ENCODE measurements at places on chromosomes 5 and 9. TPM values are rescaled to one million over a fixed set of nuclear protein-coding genes. Genes with fewer than 3 reads are reported as not detected.
A peak's percentile ranks its signal among the peaks of the same experiment; 100 is the strongest.

MAMDC2 gene
- polyA plus RNA-seq, result 0.10 TPM

- H3K36me3 ChIP-seq, result no peaks in the 10 kb centered on the region
- peak within 1 kb of the TSS; percentile 76 for H3K27ac ChIP-seq
- DNase-seq, result peak; percentile 89
- peaks cover 39% of the 10 kb centered on the region for H3K4me1 ChIP-seq
- H3K27me3 ChIP-seq, result no peaks in the 10 kb centered on the region
Observed at GRCh38 chr5:54517512-54518145, at the start of gene SNX18. SNX18 (plus strand) TSS chr5:54517759; CDS start chr5:54517953, 194 bp downstream.

GRCh38 chr5:97418462-97418861 lies 235.4 kb upstream of the RIOK2 start:
- H3K27me3 ChIP-seq, result no peaks in the 10 kb centered on the region
- H3K4me1 ChIP-seq, result no peaks in the 10 kb centered on the region
- H3K4me3 ChIP-seq, result no peak overlapping the region

DNA sequence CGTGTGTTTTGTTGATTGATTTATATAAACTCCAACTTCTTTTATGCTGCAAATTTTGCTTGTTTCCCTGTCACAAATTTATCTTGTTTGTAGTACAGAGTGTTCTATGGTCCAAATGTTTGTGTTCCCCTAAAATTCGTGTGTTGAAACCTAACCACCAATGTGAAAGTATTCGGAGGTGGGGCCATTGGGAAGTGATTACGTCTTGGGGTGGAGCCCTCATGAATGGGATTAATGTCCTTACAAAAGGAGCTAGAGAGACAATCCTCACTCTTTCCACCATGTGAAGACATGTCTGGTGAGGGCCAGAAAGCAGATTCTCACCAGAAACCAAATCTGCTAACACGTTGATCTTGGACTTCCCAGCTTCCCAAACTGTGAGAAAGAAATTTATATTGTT lies 262.0 kb downstream of the MAN2A1 start:
- no peak for DNase-seq
- no peaks in the 10 kb centered on the region for H3K36me3 ChIP-seq
- H3K4me1 ChIP-seq, result no peaks in the 10 kb centered on the region
- H3K4me3 ChIP-seq, result no peak overlapping the region

- no peak for DNase-seq
- H3K36me3 ChIP-seq, result no peaks in the 10 kb centered on the region
- no peak overlapping the region for H3K27ac ChIP-seq
Observed at GRCh38 chr9:2263111-2263510, 248.0 kb downstream of the SMARCA2 start.

- peaks cover 88% of the 10 kb centered on the region for H3K4me1 ChIP-seq
- H3K27ac ChIP-seq, result no peak overlapping the region
- peak overlapping the region; percentile 27 for H3K4me3 ChIP-seq
- DNase-seq, result no peak
Observed at GRCh38 chr9:131418143-131419025, 24.5 kb downstream of the PRRC2B start.

CDH12 gene
- polyA plus RNA-seq, result not detected

LECT2 gene
- not detected for polyA plus RNA-seq
